ENCODE measurements at places on chromosomes 5 and 9. TPM values are rescaled to one million over a fixed set of nuclear protein-coding genes. Genes with fewer than 3 reads are reported as not detected.

DNA sequence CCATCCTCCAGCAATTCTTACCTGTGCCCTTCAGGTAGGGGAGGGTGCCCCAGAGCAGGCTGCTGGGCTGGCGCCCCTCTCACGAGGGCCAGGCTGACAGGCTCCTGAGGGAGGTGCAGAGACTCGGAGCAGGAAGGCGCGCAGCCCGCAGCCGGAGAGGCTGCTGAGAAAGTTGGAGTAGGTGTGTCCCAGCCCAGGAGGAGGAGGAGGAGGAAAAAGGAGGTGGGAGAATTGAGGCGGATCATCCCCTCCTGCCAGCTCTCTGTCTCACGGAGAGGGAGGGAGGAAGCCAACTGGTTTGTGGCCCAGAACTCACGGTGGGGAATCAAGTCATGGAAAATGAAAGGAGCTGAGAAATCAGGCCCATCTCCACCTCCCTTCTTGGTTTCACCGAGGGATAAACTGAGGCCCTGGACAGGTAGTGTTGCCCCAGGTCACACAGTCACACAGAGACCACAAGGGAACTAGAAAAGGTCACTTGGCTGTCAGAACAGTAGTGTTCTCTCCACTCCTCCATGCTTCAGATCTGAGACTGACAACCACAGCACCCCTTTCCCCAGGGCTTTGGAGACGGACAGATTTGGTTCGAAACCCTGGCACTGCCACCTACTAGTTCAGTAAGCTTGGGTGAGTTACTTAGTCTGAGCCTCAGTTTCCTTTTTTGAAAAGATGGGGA, at the start of gene FAT2:
FAT2 (minus strand) TSS at position 188 of the 676 bp plus-strand sequence. CDS start 22,400 bp downstream, outside the sequence.
- no peak for DNase-seq

DNA sequence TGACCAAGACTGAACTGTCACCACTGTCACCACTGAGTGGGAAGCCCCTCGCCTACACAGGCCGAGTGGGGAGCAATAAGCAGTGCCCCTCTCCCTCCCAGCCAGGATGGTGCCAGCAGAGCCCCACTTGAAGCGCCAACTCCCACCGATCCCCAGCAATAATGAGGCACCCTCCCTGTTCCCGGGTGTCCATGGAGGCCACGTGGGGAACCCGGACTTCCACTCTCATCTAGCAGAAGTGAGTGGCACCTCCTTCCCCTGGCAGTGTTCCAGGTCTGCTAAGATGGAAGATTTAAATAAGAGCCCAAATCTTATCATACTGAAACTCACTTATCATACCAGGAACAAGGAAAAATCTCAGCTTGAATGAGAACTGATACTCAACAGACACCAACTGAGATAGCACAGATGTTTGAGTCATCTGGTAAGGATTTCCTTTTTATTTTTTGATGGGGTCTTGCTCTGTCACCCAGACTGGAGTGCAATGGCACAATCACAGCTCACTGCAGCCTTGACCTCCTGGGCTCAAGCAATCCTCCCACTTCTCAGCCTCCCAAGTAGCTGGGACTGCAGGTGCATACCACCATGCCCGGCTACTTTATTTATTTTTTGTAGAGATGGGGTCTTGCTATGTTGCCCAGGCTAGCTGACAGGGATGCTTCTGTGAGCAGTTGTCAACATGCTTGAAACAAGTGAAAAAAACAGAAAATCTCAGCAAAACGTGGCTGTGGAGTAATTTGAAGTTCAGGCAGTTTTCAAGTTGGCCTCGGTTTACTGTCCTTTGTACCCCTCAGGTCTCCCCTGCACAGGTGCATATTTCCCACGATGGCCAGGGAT, 29.6 kb upstream of the ASS1 start:
- no peak for DNase-seq

DNA sequence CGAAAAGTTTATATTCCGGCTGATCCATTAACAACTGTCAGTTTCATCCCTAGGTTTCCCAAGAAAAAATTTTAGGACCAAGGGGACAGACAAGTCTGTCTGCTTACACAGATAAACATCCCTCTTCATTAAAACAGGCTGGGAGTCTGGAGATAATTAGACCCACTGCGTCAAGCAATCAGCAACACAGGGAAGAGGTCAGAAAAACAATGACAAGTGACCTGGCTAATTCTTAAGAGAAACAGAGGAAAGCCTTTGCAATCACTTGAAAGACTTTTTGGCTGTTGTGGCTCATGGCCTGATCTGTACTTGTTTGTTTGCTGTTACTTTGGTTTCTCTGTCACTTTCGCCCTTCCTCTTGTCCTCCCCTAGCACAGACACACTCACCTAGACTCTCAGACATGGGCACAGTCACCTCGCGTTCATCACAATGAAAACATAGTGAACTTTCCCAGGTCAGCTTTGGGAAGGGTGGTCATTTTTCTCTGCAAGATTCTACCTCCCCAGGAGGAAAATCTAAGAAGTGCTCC, 2.9 kb upstream of the CCDC192 start:
- DNase-seq = no peak

The CAMK4 gene
- total RNA-seq = 22.5 TPM

DNA sequence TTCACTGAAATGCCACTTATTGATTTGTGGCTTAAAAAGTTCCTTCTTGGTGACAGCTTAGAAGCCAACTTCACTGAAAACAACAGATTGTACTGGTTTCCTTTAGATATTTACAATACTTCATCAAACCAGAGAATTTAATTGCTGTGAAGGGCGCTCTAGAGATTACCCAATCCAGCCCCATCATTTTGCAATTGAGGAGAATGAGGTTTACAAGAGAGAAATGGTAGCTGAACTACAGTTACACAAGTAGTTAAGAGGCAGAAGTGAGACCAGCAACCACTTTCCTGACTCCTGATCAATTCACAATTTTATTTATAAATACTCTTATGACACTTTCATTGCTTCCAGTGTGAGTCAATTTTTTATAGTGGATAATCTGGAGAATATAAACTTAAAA, 103.5 kb upstream of the APC start:
- no peak for DNase-seq

GRCh38 chr9:113368982-113369854, 7.6 kb downstream of the HDHD3 start:
- DNase-seq = no peak

- no peak for DNase-seq
Observed at GRCh38 chr5:127589309-127590030, 59.4 kb upstream of the CTXN3 start.

DNA sequence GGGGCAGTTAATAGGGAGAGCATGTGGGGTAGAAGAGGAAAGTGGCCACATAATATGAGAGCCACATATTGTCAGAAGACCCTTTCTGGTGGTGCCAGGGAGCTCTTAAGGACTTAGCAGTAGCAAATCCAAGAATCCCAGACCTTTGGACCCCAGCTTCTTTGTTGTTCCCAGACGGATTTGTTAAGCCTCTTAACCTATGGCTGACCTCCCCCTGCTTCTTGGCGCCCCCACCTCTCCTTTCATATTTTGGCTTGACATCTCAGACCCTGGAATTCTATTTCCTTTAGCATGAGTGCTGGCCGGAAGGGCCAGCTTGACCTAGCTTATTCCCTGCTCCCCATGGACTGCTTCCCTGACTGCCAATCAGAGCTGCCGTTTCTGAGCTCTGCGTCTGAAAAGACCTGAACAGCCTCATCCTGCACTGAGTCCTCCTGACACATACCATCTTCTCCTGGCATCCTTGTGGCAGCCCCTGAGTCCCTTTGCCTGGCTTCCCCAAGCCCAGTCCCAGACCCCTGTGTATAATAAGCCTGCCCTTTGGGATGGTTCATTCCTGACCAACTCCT, 116.3 kb downstream of the PRKACG start:
- no peak for DNase-seq

- peak; percentile 84 for DNase-seq
Observed at GRCh38 chr5:127988146-127988760, 95.3 kb upstream of the SLC12A2 start.

GRCh38 chr5:100840789-100841188, 62.3 kb downstream of the ST8SIA4 start:
- no peak for DNase-seq

The BTNL3 gene
- total RNA-seq = not detected

DNA sequence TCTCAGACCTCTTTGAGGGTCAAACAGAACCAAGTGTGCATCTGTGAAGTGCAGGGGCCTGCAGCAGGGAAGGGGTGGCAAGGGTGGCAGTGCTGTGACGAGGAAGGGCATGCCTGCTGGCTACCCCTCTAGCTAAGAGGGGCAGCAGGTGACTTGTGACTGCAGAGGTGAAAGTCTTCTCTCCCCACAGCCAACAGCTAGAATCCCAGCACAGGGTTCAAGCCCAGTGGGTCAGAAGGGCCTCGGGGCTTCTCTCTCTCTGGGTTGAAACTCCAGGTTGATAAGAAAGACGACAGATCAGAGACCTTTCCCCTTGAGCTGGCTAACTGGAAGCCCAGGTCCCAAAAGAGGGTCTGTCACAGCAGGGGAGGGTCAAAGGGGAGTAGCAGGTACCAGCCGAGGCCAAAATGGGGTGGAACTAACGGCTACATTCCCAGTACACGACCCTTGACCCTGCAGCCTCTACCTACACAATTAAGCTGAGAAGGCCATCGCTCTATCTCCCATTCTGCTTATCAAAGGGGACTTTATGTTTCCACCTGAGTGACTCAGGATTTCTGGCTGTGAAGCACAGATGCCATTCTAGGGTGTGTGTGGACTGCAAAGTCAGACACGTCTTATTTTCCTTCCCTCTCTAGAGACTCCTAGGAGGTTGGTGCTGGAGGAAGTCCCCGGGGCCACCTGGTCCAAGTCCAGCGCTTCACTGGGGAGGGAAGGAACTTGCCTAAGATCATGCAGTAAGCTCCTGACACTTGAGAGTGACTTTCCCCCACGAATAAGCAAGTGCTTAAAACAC, 14.6 kb downstream of the ANKS6 start:
- no peak for DNase-seq

- DNase-seq = peak; percentile 47
Observed at GRCh38 chr9:114899461-114899860, 30.9 kb downstream of the TNFSF8 start.

- no peak for DNase-seq
Observed at GRCh38 chr5:57455511-57456455, 26.8 kb downstream of the ACTBL2 start.

DNA sequence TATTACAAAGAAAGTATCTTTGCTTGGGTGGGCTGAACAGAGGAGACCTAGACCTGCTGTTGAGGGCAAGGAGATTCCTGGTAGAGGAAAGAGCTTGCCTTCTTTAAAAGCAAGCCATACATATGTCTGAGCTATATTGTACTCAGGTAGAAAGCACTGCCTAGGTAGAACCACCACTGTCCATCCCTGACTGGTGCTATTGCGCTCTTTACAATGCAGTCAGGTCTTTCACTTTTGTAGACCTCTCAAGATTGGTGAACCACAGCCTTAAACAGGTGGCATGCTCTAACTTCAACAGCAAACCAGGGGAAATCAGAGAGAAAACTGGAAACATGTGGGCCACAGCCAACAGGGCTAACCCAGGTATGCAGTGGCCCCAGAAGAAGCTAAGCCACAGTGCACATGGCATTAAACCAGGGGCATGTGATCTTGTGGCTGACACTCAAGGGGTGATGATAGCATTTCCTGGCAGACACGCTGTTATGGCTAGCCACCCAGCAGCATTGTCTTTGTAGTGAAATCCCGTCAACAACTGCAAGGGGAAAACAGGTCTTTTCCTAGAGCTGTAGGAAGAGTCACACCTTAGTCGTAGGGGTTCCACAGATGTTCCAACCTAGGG, 253.9 kb upstream of the PCSK5 start:
- DNase-seq = no peak

The GHR gene
- total RNA-seq = 1.3 TPM

GRCh38 chr5:67426961-67427849, 230.6 kb upstream of the CD180 start:
- no peak for DNase-seq

GRCh38 chr9:94005272-94005901, 50.2 kb upstream of the BARX1 start:
- DNase-seq = no peak

DNA sequence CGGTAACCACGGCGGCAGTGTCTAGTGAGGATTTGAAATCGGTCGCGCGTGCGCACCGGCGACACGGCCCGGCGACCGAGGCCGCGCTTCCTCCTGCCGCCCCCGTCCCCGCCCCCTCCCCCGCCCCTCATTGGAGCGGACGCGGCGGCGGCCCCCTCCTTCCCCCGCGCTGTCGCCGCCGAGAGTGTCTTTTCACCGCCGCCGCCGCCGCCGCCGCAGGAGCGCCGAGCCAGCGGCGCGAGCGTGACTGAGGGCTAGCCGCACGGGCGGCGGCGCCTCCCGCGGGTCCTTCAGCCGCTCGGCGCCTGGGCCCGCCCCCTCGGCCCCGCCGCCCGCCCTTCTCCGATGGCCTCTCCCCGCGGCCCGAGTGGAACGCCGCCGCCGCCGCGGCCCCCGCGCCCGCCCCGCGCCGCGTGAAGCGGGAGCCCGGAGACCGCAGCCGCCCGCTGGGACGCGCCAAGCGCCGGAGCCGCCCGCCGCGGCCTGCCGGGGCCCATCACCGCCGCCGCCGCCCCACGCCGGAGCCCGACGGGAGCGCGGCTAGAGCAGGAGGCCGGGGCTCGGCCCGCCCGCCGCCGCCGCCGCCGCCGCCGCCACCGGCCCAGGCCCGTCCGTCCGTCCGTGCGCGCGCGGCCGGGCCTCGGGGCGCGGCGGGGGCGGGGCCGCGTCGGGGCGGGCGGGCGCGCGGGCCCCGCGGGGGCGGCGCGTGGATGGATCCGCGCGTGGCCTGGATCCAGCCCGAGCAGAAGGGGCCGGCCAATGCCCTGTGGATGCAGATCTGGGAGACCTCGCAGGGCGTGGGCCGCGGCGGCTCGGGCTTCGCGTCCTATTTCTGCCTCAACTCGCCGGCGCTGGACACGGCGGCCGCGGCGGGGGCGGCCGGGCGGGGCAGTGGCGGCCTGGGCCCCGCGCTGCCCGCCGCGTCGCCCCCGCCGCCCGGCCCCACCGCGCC, at the start of gene TENT4A:
TENT4A (plus strand) TSS at position 159 of the 952 bp plus-strand sequence; CDS start at position 711, 552 bp downstream.
- DNase-seq = no peak

DNA sequence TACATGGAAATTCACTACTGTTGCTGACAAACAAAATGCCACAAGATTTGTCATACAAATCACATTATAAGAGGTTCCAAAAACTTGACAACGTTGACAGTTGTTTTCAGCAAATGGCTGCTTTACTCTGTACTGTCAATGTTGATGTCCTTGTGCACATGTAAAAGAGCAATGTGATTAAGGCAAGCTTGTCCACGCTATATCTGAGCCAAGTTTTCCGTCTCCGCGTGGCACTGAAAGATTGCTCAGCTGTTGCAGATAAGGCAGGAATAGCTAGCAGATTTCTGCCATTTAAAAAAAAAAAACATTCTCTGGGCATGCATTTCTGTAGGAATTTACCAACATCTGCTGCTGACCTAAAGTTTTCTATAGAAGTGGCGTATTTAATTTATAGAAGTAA, 46.4 kb upstream of the MEF2C start:
- no peak for DNase-seq

DNA sequence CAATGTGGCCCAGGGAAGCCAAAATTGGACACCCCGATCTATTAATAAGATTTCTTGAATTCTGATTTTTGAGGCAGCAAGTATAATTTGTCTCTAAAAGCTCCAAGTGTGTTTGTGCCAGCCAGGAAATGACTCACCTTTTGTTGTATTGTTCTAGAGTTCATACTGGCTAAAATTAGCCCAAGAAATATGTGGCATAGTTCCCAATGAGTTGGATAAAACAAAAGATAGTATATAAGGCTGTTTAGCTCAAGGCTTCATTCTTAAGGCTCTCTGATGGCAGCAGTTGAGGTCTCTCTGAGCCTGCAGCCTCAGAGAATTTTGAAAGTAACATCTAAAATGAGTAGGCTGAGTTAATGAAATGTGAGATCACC, 21.6 kb downstream of the HMGXB3 start:
- peak; percentile 83 for DNase-seq

- DNase-seq = no peak
Observed at GRCh38 chr5:136374638-136375037, 9.3 kb upstream of the TRPC7 start.

GRCh38 chr9:96360976-96361375, 22.5 kb downstream of the SLC35D2 start:
- no peak for DNase-seq

The ENTREP1 gene
- total RNA-seq = 0.08 TPM
